Substantia nigra (tissue), 51 donors: ENCODE measurements at places on chromosomes 6 and 20.
A peak's percentile ranks its signal among the peaks of the same experiment; 100 is the strongest.

DNA sequence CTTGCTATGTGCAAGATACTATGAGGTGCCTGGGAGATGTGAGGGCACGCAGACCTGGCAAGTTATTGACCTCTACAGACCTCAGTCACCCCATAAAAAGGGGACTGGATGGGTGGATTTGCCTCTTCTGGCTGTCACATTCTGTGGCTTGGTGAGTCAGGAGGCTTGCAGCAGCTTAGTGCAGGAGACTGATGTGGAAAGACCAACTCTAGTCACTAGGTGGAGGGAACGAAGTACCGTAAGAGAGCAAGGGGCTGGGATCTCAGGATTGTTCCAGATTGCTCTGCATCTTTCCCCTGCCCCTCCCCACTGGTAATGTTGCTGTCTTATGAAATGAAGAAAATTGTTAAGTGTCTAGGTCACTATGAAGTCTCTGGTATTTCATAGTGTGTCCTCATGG is 3.3 kb downstream of the MAPRE1 start:
- DNase-seq = no peak

DNA sequence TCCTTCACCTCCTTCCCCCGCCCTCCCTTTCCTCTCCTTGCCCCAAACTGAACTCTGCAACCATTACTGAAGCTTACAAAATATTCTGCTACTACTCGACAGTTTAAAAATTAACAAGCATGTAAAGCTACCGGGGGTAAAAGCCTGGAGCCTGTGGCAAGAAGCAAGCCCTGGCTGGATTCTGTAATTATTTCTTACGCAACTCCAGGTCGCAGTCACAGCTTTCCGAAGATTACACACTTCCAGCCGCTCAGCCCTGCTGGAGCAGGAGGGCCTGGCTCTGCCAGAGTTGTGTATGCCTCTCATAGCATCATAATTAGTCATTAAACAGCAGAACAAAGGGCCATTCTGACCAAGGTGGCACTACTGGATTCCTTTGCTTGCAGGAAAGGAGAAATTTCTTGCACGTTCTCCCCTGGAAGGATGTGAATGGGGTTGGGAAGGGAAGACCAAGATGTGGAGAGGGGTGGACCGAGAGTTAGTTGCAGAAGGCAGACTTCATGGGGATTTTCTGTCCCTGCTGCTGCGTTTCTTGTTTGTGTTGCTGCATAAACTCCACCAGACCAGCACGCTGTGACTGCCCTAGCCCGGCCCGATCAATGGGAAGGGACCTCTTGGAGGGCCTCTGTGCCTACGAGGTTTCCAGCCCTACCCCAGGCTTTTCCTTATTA is 23.6 kb downstream of the FOXQ1 start:
- DNase-seq = no peak

DNA sequence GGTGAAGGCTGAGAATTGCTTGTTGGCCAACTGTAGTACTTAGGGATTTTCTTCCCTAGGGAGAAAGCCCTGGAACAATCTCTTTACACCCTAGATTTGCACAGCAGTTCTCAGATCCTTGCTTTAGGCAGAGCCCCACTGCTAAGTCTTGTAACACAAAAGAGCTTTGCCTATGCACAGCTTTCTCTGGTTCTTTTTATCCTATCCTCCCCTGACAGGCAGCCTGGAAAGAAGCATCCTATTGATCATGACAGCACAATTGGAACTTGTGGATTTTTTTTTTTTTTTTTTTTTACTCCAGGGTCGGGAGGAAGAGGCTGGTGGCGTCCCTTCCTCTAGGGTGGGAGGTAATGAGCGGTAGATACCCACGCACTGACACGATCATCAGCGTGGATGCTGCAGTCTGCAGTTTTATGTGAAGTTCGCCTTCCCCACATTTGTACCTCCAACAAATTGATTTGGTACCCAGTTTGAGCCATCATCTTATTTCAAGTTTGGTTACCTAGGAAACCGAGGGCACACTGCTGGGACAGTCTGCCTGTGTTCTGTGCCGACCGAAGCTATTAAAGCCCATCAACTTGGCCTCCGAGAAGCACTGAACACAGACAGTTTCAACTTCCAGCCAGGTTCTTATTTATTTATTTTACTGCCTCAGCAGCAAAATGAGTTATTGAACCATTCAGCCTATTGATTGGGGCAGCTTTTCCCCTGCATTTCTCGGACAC is 110.1 kb downstream of the NRN1 start:
- DNase-seq = no peak

DNA sequence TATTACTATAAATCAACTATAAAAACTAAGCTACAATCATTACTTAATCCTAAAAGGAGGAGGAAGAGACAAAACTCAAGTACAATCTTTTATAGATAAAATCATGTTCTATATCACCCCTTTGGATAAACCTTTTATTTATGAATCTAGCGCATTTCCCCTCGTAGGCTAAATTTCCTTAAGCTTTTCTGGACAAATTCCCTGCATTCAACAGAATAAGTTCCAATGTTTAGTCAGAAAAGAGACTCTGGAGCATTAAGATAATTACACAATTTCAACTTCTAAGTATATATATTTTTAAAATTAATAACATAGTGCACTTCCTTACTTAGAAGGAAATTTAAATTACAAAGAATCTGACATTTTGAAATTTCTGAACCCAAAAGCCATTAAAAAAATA is 37.9 kb downstream of the ATXN1 start:
- DNase-seq = no peak

DNA sequence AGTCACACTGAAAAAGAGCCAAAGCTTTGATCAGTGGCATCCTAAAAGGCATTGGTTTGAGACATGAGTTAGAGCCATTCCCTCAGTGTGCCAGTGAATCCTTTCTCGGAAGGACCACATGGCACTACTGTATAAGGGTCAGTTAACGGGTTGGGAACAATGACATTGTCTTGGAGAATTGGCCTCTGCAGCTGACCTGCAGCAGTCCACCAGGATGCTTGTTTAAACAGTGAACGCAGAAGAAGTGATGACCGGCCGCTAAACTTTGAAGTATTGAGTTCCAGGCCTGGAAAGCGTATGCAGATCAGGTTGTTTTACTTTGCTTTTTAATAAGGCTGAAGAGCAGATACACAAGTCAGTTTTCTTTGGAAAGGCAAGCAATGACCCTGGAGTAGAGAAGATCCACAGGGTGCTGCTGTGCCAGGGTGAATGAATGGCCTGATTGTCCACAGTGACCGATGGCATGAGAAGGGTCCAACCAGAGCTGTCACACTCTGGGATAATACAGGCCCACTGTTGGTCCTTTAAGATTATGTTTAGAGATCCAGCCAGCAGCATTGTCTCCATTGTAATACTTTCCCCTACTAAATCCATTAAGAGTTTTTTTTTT is 57.8 kb downstream of the GMPR start:
- DNase-seq = peak; percentile 54

DNA sequence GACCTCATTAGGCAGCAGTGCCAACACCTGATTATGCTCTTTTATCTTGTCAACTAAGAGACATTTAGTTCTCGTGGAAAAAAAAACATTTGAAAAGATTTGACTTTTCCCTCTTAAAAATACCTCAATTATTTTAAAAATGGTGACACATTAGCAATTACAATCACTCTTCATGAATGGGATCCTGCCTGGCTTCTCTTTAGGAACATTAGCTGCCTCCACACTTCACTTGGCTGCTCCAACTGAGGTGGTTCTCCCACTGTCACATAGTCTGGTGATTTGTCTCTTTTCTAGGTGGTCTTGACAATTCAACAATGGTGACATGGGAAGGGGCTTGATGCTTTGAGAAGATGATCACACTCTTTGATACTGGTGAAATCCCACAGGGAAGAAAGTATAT is 26.2 kb upstream of the SLC35F1 start:
- no peak for DNase-seq

DNA sequence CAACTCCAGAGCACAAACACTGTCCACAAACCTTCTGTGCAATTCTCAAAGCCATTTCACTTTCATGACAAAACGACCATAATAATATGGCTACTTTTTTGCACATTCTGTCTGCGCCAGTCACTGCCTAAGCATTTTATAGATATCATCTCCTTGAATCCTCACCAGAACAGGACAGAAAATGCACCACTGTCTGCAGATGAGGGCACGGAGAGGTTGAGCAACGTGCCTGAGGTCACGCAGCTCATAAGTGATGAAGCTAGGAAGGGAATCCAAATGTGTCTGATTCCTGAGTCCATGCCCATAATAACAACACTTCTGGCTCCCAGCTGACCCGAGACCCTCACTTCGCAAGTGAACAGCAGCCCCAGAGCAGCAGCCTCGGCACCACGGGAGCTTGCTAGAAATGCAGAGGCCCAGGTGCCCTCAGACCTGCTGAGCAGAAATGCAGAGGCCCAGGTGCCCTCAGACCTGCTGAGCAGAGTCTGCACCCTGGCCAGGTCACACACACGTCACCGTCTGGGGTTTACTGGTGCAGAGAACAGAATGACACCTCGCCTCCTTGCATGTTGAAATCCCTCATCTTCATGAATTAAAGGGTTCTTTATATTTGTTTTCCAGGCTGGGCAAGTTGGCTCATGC is 265.2 kb downstream of the BMP7 start:
- no peak for DNase-seq
